Right atrium auricular region (tissue), 2 donors: ENCODE measurements at places on chromosomes 1 and 21. TPM values are rescaled to one million over a fixed set of nuclear protein-coding genes. Genes with fewer than 3 reads are reported as not detected.

GRCh38 chr1:190747704-190748103, 270.0 kb upstream of the BRINP3 start:
- no peak overlapping the region for H3K27ac ChIP-seq
- no peaks in the 10 kb centered on the region for H3K36me3 ChIP-seq
- DNase-seq, result no peak
- no peaks in the 10 kb centered on the region for H3K4me1 ChIP-seq

GRCh38 chr1:48571303-48571987, 99.4 kb upstream of the SPATA6 start:
- no peak for DNase-seq
- H3K27me3 ChIP-seq, result no peaks in the 10 kb centered on the region
- no peaks in the 10 kb centered on the region for H3K4me1 ChIP-seq
- peak overlapping the region; percentile 0 for H3K27ac ChIP-seq
- H3K36me3 ChIP-seq, result no peaks in the 10 kb centered on the region

GRCh38 chr1:7552402-7552801, 218.7 kb upstream of the VAMP3 start:
- DNase-seq, result no peak
- no peak overlapping the region for H3K4me3 ChIP-seq
- H3K27me3 ChIP-seq, result no peaks in the 10 kb centered on the region
- H3K36me3 ChIP-seq, result no peaks in the 10 kb centered on the region

DNA sequence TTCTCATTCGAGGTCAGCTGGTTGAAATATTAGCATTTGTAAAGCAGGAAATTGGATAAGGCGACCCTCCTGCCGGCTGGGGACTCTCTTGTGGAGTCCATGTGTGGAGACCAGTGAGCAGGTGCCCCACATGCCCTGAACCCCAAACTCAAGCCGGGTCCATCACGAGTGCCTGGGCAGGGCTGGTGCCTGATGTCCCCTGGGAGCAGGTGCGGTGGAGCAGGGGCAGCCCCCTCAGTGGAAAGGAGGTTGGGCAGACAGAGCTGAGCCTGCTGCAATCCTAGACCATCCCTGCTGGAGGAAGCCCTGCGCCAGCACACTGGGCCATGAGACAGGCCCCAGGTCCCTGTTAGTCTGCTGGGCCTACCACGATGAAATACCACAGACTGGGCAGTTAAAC, 395.6 kb downstream of the NPHP4 start:
- no peaks in the 10 kb centered on the region for H3K27me3 ChIP-seq
- H3K36me3 ChIP-seq, result no peaks in the 10 kb centered on the region
- H3K4me3 ChIP-seq, result no peak overlapping the region
- peak; percentile 55 for DNase-seq

TMEM82 gene
- total RNA-seq, result not detected
